ENCODE measurements at places on chromosomes 2 and 18.

DNA sequence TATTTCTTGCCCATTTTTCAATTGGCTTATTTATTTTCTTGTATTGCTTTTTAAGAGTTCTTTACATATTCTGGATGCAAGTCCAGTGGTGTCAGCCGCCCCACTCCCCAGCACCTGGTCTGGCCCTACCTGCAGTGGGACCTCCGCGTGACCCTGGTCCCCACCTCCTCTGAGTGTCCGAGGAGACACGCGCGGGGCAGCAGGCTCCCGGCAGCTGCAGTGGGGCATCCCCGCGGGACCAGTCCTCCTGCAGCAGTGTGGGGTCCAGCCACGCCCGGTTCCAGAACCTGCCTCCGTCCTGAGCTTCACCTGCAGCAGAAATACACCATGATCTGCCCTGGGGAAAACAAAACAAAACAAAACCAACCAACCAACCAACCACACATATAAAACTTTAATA, 48.9 kb upstream of the IL1R1 start:
- DNase-seq, result no peak

GRCh38 chr2:163471947-163472346, 263.9 kb downstream of the FIGN start:
- DNase-seq, result no peak

GRCh38 chr2:39640107-39640506, 25.6 kb upstream of the TMEM178A start:
- no peak for DNase-seq

GRCh38 chr2:27545348-27546141, 37.3 kb upstream of the ZNF512 start:
- DNase-seq, result no peak

- DNase-seq, result peak; percentile 1
Measured at GRCh38 chr2:241040081-241040803, 41.8 kb downstream of the SNED1 start.

- peak; percentile 60 for DNase-seq
Measured at GRCh38 chr18:48983793-48984437, 33.1 kb upstream of the SMAD7 start.

GRCh38 chr2:172484253-172484652, 56.9 kb downstream of the ITGA6 start:
- DNase-seq, result no peak

- DNase-seq, result no peak
Measured at GRCh38 chr18:47557160-47557559, 305.7 kb upstream of the SKOR2 start.

- no peak for DNase-seq
Measured at GRCh38 chr2:122851161-122851560, 1095.7 kb downstream of the TSN start.

DNA sequence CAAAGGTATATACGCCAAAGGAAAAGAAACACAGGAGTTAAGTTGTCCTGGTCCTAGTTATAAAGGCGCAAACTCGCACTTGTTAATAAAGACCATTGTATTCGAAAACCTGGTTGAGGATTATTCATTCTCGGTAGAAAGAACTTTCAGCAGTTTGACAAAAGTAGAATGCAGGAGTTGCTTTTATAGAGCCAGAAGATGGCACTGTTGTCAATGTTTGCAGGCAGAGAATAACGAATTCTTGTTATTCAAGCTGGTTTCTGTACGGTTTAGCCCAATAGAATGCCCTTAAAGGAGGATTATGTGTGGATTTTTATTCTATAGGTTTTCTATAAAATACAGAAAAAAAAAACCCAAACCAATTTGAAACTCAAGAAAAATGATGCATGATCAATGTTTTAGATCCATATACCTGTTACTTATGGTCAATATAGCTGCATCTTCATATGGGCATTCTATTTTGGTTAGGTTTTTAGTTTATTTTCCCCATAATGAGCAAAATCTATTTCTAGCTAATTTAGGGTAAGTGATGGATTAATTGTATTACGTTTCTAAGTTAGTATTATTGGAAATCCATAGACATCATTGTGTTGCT, 510.3 kb downstream of the PLCL1 start:
- no peak for DNase-seq

- no peak for DNase-seq
Measured at GRCh38 chr2:86021396-86022378, 84.0 kb downstream of the POLR1A start.

- no peak for DNase-seq
Measured at GRCh38 chr2:239726631-239727181, 298.4 kb downstream of the NDUFA10 start.

DNA sequence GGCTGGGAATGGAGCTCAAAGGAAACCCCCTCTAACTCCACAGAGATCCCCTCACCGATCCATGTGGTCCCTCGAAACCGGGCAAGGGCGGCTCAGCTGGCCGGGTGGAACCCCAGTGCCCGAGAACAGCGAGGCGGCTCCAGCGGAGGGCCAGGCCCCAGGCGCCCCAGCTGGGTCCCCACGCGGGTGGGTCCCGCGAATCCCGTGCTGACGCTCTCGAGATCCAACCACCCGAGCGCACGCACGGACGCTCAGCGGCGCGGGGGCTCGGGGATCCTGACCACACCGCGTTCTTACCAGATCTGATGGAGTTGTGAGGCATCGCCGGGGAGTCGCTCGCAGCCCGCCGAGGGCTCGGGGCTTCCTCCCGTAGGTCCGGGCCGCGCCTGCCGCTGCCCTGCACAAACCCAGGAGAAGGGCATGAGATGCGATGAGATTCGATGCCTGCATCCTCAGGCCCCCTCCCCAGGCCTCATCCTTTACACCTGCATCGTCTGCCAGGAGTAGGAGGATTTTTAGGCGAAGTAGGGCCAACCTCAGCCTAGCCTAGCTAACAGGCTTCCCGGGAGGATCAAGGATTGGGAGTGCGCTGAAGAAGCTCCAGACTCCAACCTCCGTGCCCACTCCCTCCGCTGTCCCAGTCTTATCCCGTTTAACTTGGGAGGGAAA, 514 bp downstream of the PAX8 start:
- DNase-seq, result no peak

GRCh38 chr2:124663645-124663997, 638.5 kb downstream of the CNTNAP5 start:
- no peak for DNase-seq

GRCh38 chr2:101036562-101036961, 34.5 kb downstream of the RPL31 start:
- DNase-seq, result no peak

DNA sequence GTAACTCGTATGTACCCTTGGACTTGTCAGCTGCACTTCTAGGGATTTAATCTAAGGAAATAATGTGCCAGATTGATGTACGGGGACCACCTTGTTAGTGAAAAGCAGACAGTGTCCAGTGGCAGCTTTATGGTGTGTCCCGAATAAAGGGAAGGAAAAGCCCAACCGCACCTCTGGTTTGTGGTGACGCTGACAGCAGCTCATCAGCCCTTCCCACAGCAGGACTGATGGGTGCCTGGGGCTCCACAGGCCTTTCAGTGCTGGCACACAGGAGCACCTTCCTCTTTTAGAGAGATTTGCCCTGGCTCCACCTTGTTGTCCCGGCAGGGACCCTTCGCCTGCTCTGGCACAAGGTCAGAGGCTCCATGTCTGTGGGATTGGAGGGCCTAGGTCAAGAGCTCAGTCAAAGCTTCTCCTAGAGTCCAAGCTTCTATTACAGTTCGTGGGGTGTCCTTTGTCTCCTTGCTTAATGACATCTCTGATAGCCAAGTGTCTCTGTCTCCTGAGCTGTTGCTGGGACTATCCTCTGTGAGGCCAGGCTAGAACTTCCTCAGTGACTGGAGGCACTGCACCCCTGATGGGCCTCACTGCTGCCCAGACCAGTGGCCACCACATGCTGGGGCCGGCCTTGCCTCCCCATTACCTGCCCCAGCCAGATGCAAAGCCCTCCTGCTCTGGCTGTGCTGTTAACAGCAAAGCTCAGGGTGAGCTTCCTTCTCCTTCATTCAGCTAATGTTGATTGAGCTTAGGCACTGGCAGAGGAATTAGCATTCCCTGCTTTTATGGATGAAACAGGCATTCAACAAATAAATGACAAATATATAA, 33.0 kb upstream of the SCLY start:
- peak; percentile 11 for DNase-seq

- no peak for DNase-seq
Measured at GRCh38 chr2:24374301-24374700, 14.0 kb upstream of the ITSN2 start.

DNA sequence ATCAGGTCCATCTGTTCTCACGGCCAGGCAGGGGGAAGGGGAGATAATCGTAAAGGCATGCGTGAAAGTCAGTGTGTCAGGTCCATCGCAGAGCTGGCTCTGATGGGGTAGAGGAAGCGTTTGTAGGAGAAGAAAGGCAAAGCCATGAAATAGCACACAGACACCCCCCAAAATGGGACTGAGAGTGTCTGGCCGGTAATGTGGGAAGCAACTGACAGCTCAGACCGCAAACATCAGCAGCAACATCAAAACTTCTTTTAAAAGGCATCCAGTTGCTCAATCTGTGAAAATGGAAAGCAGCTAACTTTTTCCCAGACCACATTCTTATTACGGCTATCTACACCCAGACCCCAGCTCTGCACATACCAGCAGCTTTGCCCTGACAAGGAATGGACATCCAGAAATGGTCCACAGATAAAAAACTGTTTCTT, 232.6 kb downstream of the EN1 start:
- no peak for DNase-seq

- DNase-seq, result no peak
Measured at GRCh38 chr2:168997794-168998193, 33.3 kb downstream of the ABCB11 start.

DNA sequence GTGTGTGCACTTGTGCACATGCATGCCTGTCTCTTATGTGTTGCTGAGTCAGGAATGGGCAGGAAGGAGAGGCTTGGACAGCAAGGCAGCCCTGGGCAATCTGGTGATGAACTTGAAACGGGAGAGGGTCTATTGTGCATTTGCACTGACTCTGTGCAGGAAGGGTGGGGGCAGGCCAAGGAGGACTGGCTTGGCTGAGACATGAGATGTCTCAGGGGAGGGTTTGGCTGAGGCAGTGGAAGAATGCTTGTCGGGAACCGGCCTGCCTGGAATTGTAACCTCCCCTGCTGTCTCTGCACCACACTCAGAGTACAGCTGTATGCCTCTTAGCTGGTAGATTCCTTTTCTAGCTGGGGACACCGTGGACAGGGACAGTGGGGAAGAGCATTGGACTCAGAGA, 176.1 kb upstream of the TNP1 start:
- no peak for DNase-seq

- peak; percentile 100 for DNase-seq
Measured at GRCh38 chr2:8090748-8091700, 590.8 kb upstream of the ID2 start.

DNA sequence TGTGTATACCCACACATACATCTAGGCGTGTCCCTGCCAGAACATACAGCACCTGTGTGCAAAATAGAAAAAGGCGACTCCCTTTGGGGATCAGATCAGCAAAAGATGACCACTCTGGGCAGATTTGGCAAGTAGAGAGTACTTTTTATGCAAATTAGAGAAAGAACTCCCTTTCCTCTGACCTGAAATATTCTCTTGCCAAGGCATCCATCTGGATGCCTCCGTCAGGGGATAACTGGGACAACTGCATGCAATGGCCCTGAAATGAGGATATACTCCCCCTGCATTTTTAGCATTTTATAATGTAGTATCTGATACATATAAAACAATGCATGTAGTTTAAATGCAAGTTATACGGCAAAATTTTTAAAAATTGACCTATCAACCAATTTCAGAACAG, 247.7 kb downstream of the ICOS start:
- no peak for DNase-seq

- no peak for DNase-seq
Measured at GRCh38 chr2:101175991-101176390, 24.8 kb upstream of the TBC1D8 start.

GRCh38 chr2:105427485-105427884, 28.6 kb upstream of the FHL2 start:
- no peak for DNase-seq

DNA sequence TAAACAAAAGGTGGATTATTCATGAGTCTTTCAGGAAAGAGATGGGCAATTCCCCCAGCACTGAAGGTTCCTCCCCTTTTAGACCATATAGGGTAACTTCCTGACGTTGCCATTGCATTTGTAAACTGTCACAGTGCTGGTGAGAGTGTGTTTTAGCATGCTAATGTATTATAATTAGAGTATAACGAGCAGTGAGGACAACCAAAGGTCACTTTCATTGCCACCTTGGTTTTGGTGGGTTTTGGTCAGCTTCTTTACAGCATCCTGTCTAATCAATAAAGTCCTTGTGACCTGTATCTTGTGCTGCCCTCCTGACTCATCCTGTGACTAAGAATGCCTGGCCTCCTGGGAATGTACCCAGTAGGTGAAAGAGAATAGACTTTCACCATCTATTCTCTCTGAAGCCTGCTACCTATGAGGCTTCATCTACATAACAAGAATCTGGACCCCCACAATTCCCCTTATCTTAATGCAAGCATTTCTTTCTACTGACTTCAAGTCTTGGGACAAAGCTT, 148.7 kb downstream of the CABLES1 start:
- no peak for DNase-seq

DNA sequence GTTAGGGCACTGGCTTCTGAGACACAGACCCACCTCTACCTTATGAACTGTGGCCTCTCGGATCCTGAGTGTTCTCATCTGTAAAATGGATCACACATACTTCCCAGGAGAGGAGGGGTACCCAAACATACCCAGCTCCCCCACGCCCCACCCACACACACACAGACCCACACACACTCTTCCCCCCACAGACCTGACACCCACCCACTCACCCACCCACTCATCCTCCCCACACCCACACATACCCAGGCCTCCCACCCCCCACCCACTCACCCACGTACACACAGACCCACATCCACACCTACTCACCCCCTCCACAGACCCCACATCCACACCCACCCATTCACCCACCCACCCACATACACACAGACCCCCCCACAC, 24.3 kb upstream of the SEMA4C start:
- DNase-seq, result no peak

DNA sequence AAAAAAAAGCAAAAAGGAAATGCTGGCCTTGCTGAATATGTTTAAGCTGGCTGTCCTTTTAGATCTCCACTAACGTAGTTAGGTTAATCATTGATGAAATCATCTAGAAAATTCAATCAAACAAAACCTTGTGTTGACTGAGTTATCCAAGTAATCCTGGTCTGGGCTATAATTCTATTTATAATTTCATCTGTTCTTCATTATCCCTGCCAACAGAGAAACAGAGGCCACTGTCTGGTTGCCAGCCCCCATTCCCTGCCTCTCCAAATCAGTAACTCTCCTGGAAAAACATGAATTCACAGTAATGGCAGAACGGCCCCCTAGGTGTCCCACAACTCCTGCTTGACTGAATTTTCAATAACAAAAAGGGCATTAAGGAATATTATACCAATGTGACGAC, 24.6 kb downstream of the DOCK10 start:
- no peak for DNase-seq

All from CD14-positive monocyte (primary cell).